IMR-90 (cell line): ENCODE measurements at places on chromosomes 6 and 20. TPM values are rescaled to one million over a fixed set of nuclear protein-coding genes. Genes with fewer than 3 reads are reported as not detected.

The RAB44 gene
- not detected in 2 replicates for total RNA-seq

- H3K27ac ChIP-seq, result peak within 1 kb of the TSS; percentile 100
- H3K4me3 ChIP-seq, result peak within 1 kb of the TSS; percentile 97
- peak; percentile 49 for DNase-seq
- H3K4me1 ChIP-seq, result peaks cover 18% of the 10 kb centered on the region
- no peaks in the 10 kb centered on the region for H3K27me3 ChIP-seq
Observed at GRCh38 chr6:30686009-30686907, at the start of gene PPP1R18. PPP1R18 (minus strand) TSS chr6:30686645; CDS start chr6:30686018, 627 bp downstream.

The RIOK1 gene
- total RNA-seq, result 17.0 and 27.2 TPM in 2 replicates

The CRISP3 gene
- total RNA-seq, result not detected in 2 replicates

- no peaks in the 10 kb centered on the region for H3K36me3 ChIP-seq
- peak; percentile 69 for DNase-seq
- H3K4me3 ChIP-seq, result no peak overlapping the region
- no peak overlapping the region for H3K27ac ChIP-seq
- no peaks in the 10 kb centered on the region for H3K27me3 ChIP-seq
- H3K4me1 ChIP-seq, result peaks cover 11% of the 10 kb centered on the region
Observed at GRCh38 chr6:136408204-136408603, 118.6 kb upstream of the BCLAF1 start.
